ENCODE measurements at places on chromosomes 4 and X. TPM values are rescaled to one million over a fixed set of nuclear protein-coding genes. Genes with fewer than 3 reads are reported as not detected.

ASB11 gene
- polyA plus RNA-seq: not detected

WNK3 gene
- polyA plus RNA-seq: 0.67 TPM

CTAG1A gene
- polyA plus RNA-seq: not detected

PABPC5 gene
- polyA plus RNA-seq: 1.2 TPM

- no peak for DNase-seq
Measured at GRCh38 chr4:140271553-140271952, 101.9 kb upstream of the SCOC start.

- no peak for DNase-seq
Measured at GRCh38 chrX:1852082-1852481, 237.2 kb downstream of the ASMT start.

DNA sequence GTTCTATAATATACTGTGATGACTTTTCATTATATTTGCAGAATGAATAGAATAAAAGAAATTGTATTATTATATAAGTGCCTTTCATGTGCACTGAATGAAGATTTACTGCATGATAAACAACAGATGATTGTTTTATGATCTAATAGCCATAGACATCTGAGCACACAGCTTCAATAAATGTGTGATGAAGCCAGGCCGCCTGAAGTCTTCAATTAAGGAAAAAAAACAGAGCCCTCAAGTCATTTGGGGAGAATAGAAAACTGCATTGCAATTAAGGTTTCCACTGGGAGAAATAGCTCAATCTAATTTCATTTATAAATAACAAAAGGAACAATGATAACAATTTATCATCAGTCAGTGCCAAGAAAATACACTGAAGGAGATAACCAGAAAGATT is 955.2 kb downstream of the FSTL5 start:
- DNase-seq: no peak

- DNase-seq: no peak
Measured at GRCh38 chrX:136126872-136127406, 20.4 kb upstream of the FHL1 start.

DNA sequence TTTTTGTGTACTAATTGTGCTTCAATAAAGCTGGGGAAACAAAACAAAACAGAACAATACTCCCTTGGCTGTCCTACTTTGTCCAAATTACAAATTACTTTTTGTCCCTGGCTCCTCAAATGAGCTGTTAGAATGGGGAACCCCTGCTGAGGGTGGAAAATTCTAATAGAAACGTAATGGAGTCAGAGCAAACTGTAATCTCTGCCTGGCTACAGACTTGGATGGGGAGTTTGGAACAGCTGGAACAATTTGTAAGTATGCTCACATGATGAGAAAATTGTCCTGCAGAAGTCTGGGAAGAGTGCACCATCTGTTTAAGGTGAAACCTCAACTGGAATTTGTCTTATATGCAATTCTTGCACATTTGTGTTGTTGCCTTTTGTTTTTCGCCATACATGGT is 364.4 kb upstream of the CLNK start:
- no peak for DNase-seq

DNA sequence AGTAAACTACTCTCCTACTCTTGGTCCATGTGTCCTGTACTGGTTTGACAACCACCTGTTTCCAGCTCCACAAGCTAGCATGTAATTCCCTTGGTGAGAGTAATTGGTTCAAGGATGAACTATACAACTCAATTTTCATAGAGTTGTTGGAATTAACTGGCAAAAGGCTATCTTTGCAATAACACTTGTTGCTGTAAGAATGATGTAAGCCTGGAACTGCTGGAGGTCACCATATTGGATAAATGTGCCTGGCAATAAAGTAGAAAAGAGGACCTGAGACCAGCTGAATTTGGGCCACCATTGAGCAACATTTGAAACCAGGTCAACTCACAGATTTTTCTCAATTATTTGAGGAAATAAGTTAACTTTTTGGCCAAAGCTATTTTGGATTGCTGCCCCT is 175.5 kb downstream of the CAMK2D start:
- DNase-seq: no peak

DNA sequence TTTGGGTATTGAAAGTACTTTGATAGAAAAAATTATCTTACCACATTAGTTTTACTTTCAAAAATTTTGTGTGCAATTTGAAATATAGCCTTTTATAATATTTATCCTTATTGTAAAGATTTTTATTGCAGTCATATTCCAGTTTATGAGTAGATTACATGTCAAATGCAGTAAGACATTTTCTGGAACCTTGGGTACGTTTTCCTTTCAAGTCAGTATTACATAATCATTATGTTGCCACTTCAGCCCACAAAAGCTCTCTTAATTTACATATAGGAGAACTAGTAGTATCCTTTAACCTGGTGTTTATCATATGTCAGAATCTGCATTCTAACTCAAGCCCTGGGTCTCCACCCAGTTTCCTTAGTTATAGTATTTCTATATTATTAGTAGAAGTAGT is 98.5 kb downstream of the CENPC start:
- DNase-seq: no peak

- DNase-seq: no peak
Measured at GRCh38 chr4:122826079-122826527, 528 bp upstream of the FGF2 start.

Measured in small intestine (tissue), 16 donors.